ENCODE measurements at places on chromosomes 4 and X.

- DNase-seq = no peak
Measured at GRCh38 chr4:160414496-160414895, 1311.6 kb downstream of the RAPGEF2 start.

- no peak for DNase-seq
Measured at GRCh38 chrX:87525771-87526229, 8.2 kb downstream of the KLHL4 start.

GRCh38 chr4:138894709-138895108 is 120.9 kb upstream of the NOCT start:
- DNase-seq = no peak

- DNase-seq = no peak
Measured at GRCh38 chrX:2934715-2935710, 5.9 kb upstream of the ARSD start.

GRCh38 chrX:111857534-111858060 is 18.4 kb upstream of the TRPC5OS start:
- DNase-seq = no peak

DNA sequence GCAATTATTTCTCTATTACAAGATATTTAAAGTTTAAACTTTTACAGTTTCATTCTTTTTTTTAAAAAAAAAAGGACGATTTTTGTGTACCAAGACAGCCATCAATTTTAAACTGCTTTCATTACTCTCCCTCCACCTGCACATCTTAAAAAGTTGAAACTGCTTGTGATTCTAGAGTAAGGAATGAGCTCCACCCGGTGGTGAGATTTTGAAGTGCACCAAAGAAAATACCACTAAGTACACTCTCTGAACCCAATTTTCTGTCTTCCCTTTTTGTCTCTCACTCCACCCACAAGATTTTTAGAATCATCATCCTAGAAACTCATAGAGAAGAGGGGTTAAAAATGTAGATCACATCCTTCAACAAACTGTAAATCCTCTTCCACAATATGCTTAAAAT is 91.3 kb upstream of the WDR44 start:
- no peak for DNase-seq

DNA sequence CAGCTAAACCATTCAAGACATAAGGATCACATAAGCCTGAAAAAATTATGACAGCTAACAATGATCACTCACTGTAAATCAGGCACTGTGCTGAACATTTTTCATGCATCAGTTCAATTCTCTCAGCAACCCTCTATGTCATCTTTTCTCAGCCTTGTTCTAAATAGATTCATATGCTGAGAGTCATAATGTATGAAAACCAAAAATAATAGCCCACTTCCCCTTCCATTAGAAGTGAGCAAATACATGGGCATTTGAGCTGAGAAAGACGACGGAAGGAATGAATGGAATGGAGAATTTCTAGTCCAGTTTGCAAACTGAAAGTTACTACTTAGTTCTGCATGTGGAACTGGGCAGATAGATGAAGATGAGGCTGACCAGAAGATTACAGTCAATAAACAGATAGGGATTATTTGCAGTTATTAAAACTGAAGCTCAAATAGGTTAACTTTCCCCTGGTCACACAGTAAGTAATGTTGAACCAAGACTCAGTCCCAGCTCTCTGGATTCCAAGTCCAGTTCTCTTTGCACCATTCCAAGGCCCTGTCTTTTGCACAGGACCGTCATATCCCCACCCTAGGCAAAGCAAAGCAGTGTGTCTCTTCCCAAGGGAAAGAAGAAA is 1.6 kb upstream of the SH3RF1 start:
- DNase-seq = no peak

DNA sequence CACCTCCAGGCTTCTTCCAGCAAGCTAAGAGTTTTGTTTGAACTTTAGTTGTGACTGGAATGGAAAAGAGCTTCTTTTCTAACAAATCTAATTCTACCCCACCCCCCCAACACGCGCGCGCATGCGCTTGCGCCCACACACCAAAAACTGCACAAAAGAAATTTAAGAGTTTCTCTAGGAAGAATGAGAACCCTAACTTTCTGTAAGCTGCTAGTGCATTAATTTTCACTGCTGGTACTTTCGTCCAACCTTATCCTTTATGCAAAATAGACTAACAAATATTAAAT is 9.0 kb upstream of the INTU start:
- no peak for DNase-seq

- DNase-seq = no peak
Measured at GRCh38 chr4:183435803-183436202, 8.6 kb upstream of the CDKN2AIP start.

DNA sequence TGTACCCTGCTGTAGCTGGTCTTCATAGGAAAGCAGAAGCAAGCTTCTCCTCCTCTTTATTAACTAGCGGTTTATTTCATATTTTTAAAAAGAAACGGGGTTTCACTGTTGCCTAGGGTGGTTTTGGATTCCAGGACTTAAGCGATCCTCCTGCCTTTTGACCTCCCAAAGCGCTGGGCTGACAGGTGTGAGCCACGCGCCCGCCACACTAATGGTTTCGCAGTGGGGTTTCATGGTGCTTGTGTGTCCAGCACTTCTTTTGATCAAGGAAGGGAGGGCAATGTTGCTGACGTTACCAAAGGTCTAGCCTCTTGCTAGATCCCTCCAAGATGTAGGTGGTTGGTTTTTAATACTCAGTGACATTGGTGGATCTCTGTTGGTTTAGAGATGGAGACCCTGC is 1.4 kb downstream of the MAEA start:
- peak; percentile 59 for DNase-seq

DNA sequence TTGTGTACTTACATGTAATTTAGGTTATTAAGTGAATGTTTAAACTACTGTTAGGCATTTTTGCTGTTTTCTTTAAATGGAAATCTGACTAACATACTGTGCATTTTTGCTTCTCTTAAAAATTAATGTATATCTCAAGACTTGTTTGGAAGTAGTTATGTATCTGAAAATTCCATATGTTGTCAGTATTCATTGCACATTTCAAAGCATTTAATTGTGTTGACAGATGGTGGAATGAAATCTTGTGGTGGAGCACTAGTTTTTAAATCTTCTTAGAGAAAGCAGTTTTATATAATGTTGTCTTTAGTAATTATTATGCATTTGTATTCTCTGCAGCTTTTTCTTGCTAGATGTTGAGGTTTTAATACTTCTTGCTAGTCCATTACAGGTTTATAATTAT is 71.5 kb upstream of the MSANTD1 start:
- DNase-seq = no peak

DNA sequence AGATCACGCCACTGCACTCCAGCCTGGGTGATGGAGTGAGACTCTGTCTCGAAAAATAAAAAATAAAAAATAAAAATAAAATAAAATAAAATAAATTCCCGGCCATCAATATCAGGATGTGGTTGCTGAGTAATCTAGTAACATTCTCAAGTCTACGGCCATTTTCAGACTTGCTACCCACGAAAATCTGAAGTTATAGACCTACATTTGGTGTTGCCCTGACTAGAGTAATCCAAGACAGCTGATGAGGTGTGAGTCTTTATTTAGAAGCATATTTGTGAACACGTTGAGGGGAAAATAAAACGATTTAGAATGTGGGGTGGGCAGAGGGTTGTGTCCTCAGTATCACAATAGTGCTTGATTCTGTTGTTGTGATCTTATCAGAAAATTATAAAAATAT is 130.2 kb upstream of the MID1 start:
- no peak for DNase-seq

GRCh38 chrX:74422576-74423288 is 1.4 kb downstream of the SLC16A2 start:
- no peak for DNase-seq

DNA sequence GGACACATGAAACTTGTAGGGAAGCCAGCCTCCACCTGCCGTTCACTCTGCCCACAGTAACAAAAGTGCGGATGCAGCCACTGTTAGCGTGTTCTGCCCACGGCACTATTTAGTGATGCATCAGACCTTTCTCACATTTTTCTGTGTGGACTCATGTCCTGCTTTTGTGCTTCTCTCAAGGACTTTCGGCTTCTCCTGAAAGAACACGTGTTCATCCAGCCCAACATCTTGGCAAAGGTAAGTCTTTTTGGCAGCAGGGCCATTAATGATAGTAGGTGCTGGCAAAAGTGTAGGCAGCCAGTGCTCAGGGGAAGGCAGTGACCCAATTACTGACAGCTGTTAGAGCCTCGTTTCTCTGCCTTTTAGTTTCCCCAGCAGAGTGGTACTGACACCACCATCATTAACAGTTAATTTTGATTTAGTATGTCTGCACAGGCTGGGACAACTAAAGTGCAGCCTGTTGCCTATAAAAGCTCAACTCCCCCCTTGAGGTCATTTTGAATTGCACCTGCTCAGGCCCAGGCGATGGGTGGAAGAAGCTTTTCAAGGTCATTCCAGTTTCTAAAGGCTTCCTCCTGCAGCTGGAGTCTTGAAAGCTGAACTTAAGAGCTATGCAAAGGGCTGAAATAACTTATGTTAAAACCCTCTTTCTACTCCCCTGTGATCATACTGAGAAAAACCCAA is 54.5 kb upstream of the HPSE start:
- no peak for DNase-seq

GRCh38 chrX:84634201-84634782 is 132.0 kb upstream of the HDX start:
- DNase-seq = no peak

DNA sequence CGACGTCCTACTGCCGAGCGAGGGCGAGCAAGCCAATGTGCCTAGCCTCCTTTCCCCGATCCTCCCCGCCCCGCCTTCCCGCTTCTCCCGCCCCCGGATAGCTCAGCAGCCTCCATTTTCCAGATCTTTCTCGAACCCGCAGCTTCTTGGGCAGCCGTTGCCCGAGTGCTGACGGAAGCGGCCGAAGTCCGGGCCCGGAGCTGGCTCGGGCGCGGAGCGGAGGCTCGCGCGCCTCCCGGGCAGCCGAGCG is 172 bp upstream of the HSPA4L start:
- no peak for DNase-seq

DNA sequence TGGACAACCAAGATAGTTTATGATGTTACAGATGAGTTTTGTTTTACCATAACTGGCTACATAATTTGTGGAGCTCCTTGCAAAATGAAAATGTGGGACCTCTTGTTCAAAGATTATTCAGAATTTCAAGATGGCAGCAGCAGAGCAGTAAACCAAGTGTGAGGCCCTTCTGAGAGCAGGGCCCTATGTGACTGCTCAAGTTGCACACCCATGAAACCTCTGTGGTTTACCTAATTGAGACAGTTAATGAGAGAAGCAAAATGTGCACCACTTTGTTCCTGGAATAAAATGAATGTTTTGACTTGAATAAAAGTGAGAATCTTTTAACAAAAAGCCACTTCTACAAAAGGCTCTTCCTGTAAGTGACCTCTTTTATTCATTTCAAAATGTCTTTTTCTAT is 519.2 kb downstream of the RPA4 start:
- no peak for DNase-seq

GRCh38 chr4:93199492-93199891 is 629.1 kb upstream of the ATOH1 start:
- DNase-seq = no peak

- no peak for DNase-seq
Measured at GRCh38 chr4:177511611-177512010, 69.4 kb upstream of the AGA start.

DNA sequence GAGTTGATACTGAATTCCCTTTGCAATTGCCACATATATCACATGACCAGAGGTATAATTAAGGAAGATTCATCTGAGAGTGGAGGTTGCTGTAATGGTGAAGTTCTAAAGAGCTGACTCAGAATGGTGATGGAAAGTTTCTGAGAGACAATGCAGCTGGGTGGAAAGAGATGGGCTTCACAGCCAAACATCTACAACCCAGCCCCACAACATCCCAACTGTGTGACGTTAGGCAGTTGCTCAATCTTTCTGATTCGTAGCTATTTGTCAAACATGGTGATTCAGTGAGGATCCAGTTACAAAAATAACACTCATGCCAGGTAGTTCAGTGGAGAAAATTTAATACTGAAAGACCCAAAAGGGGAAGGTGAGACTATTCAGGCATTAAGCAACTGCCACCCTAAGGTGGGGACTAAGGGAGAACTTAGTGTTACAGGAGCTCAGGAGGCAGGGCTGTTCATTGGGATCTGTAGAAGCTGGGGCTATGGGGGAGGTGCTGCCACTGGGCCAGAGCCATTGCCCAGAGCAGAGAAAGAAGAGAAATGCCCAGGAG is 6.9 kb upstream of the AFF1 start:
- no peak for DNase-seq

DNA sequence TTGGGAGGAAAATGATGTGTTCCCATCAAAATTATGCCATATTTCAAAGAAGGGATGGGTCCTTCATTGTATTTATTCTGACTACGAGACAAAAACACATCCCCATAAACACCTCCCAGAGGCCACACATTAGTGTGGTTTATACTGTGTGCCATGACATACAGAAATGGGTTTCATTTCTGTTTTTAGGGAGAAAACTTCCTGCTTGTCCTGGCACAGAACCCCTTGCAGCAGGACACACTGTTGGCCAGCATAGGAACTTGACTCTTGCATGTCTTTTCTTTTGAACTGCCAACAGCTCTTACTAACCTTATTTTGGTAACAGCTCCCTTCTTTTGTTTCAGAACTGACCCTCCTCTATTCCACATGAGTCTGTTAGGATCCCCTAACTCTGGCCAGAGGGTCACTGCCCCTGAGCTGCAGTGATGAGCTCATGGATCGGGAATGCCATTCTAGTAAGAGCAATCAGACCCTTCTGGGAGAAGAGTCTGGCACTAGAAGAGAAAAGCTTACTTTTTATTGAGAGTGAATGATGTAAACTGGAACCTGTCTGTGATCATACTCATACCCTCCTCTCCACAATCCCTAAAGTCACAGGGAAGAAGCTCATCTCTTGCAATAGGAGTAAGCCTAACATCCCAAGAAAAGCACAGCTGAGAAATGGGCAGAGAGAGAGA is 86.4 kb downstream of the SMIM20 start:
- DNase-seq = no peak

DNA sequence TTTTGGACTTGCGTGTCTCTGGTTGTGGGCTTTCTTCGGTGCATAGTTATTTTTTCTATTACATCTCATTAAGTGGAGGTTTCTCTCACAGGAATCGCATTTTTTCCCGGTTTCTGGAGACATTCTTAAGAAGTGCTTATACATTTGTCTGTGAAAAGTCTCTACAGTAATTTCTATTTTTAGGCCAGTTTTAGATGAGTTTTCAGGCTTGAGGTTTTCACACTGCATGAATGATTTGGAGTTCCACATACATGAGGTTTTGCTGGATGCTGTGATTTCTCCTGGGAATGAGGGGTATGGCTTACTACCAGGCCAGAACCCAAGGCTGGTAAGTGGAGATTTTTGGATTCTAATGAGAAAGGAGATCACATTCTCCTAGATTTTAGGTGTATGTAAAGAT is 422.6 kb upstream of the SLIT2 start:
- no peak for DNase-seq

GRCh38 chr4:188091-188490 is 63.8 kb downstream of the ZNF718 start:
- no peak for DNase-seq

DNA sequence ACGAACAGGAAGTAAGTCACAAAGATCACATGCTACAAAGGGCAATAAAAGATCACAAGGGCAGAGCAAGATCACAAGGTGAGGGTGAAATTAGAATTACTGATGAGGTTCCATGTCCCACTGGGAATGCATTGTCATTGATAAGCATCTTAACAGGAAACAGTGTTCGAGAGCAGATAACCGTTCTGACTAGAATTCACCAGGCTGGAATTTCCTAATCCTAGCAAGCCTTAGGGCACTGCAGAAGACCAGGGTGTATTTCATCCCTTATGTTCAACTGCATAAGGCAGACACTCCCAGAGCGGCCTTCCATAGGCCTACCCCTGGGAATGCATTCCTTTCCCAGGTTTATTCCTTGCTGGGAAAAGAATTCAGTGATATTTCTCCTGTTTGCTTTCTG is 980.6 kb upstream of the LCORL start:
- no peak for DNase-seq
